ENCODE measurements at places on chromosomes 1 and 21.

DNA sequence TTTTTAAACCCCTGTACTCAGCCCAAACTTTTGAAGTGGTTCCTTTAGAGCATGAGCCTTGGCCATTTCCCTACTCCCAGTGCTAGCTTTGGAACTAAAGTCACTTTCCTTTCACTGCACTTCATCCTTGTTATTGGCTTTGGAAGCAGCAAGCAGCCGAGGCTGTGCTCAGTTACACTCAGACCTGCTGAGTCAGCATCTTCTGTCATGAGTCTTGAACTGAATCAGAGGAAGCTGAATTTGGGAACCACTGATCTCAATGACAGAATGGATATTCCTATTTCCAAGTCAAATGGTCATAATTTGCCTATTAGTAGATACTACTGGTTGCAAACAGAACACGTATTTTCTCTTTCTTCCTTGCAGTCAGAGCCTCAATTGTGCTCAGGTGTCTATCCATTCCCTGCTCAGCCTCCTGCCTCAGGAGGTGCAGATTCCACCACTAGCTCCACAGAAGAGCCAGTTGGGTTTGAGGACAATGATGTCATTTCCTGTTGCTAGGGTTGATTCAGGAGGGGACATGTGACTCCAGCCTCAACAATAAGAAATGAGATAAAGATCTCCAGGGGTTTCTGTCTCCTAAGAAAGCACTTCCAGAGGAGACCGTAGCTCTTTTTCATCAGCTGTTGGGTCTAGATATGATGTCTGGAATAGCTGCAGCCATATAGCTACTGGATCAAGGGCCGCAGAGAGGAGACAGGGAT, 44.9 kb upstream of the NTPCR start:
- no peak for DNase-seq

DNA sequence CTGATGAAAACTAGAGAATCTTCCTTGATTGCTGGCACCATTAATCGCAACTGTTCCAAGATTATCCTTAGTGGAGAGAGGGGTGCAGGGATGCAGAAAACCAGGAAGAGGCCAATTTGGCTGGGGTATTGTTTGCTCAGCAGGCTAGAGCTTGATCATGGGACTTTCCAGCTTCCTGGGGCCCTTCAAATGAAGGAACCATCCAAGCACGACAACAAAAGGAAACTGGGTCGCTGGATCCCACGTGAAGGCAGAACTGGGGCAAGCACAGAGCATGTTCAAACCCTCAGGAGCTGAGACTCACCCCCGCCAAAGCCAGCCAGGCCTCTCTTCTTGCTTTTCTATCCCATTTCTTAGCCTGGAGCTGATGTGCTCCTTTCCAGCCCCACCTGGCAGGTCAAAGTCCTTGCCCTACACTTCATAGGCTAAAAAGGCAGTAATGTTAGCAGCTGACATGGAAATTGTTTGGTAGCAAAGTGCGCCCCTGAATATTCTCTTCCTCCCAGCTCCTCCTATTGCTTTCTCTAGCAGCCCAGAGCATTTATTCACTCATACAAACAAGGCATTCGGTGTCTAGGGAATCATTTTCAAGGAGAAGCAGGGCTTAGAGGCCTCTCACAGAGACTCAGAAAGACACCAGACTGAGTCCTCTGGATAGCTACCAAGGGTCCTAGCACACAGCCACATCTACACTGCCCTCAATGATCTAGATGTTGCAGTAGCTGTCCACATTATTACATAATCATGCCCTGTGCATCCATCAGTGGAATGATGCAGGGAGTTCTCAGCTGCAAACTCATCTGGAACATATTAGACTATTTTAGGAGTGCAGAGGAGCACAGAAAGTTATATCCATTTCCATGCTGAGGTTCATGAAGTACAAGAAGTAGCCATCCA, 11.5 kb downstream of the KCNA2 start:
- no peak for DNase-seq

DNA sequence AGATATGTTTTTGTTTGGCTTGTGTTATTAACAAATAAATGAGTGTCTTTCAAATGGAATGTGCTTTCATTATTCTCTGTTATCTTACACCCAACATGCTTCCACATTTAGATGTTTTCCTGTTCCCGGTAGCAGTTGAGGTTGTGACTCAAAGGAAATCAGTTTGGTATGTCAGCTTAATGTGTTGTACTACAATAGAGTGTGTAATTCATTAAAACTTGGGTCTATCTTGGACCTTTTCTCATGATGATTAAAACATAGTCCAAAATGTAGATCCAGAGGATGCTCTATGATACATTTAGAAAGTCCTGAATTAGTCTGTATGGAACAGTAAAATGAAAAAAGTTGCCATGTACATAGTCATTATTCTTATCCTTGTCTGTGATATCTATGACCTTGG, 26.7 kb downstream of the RTCA start:
- DNase-seq, result peak; percentile 92

- DNase-seq, result no peak
These were observed 2.0 kb downstream of the AK5 start for GRCh38 chr1:77283701-77284425.

GRCh38 chr1:12220890-12221289, 8.9 kb upstream of the VPS13D start:
- DNase-seq, result no peak

- DNase-seq, result no peak
These were observed 463.5 kb downstream of the LMO4 start for GRCh38 chr1:87791931-87792740.

- no peak for DNase-seq
These were observed 143.3 kb upstream of the HP1BP3 start for GRCh38 chr1:20930427-20930826.

DNA sequence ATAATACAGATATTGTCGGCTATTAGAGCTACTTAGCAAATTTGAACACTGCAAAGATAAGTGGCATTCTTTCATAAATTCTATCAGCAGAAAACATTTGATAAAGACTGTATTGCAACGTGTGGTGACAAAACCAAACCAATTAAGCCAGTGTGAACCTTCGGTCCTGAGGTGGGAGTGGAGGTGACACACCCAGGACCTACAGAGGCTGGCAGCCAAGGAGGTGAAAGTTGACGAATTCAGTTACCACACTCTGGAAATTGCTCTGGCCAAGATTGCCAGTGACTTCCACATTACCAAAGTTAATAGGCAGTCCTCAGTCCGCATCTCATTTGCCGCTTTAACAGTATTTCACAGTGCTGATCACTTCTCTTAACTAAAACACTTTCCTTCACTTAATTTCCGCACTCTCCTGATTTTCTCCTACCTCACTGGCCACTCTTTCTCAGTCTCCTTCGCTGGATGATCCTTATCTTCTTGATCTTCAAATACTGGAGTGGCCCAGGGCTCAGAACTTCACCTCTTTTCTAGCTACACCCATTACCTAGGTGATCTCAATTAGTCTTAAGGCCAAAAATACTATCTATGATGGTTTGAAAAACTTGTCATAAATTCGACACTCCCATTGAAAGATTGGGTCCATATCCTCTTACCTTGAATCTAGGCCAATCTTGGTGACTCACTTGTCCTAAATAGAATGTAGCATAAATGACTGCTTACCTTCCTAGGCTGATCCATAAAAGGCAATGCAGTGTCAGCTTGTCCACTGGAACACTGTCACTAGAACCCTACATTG, 5.1 kb upstream of the CDC42BPA start:
- DNase-seq, result no peak

- no peak for DNase-seq
These were observed 35.8 kb downstream of the ZC3H11B start for GRCh38 chr1:219576931-219577730.

DNA sequence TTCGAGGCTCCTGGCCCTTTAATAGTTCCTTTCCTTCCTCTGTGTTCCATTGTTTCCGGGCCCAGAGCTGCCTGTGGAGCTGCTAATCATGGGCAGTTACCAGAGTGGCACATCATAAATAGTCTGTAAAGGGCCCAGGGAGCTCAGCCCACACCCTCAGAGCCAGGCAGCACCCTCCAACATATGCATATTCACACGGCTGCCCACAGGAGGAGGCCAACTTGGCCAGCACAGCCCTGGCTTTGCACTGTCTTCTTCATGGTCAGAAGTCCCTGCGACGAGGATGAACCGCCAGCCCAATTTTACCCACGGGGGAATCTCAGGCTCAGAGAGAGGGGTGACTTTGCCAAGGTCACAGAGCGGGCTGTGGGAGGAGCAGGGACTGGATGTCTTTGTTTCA, 172.5 kb downstream of the TRABD2B start:
- DNase-seq, result no peak

DNA sequence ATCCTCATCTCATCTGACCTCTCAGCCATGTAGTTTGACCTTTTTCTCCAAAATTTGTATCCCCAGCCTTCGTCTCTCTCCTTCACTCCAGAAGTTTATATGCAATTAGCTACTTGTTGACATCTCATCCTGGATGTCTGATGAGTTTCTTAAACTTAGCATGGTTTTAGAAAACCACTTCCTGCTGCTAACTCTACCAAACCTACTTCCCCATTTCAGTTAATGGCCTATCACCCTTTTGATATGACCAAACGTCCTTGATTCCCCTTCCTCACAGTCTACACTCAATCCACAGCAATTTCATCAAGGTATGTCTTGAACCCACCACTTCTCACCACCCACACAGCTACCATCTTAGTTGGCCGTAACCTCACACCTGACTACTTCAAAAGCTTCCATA, 121.9 kb downstream of the LRRC40 start:
- DNase-seq, result no peak

DNA sequence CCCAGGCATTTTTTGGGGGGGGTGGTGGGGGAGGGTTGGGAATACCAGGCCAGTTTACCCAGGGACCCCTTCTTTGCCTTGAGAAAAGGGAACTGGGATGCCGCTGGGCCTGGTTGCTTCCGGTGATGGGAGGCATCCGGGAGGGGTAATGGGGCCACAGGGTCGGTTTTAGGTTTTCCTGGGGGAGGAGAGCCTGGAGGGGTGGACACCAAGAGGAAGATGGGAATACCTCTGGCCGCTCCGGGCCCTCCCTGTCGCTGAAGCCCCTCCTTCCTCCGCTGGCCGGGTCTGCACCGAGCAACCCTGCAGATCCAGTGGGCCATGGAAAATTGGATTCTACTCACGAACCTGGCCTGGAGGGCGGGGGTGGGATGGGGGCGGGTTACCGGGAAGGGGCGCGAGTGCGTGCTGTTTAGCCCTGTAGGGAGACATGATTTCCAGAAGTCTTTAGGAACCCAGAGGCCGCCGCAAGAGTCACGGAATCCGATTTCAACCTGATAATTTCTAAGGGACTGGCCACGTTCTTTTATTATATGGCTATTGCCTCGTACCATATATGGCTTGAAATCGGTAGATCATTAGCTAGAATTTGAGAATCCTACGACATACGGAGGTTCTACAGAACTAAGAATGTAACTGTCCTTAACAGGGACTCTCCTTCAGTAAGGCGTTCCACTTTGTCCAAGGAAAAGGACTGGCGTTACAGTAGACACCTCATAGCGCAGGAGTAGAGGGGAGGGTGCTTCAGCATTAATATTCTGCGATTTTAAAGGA, 749 bp downstream of the AKIRIN1 start:
- DNase-seq, result no peak

DNA sequence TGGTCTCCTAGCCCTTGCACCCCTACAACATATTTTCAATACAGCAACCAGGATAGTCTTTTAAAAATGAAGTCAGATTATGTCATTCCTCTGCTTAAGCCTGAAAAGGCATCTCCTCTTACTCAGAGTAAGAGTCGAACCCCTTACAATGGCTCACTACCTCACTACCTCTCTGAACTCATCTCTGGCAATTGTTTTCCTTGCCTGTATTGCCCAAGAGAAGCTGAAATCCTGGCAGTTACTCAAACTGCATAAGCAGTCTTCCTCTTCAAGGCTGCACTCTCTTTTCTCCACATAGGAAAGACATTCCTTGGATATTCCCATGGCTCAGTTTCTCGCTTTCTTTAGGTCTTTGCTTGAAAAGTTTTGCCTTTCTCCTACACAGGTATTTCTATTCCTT, 22.7 kb downstream of the CLDN8 start:
- no peak for DNase-seq

DNA sequence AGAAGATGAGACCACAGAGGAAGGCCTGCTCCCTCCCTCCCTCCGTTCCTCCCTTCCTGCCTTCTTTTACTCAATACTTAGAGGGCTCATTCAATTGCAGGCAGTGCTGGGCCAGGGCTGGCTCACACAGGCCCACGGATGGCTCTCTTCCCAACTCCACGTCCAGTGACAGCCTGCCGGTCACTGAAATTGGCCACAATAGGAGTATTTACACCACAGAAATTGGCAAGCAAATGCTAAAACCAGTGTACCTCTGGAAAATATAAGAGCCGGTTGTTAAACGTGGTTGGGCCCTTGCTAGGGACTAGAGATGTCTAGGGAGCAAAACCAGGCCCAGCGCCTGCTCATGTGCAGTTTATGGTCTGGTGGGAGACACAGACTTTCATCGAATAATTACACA, 72.4 kb upstream of the TMEM51 start:
- no peak for DNase-seq

DNA sequence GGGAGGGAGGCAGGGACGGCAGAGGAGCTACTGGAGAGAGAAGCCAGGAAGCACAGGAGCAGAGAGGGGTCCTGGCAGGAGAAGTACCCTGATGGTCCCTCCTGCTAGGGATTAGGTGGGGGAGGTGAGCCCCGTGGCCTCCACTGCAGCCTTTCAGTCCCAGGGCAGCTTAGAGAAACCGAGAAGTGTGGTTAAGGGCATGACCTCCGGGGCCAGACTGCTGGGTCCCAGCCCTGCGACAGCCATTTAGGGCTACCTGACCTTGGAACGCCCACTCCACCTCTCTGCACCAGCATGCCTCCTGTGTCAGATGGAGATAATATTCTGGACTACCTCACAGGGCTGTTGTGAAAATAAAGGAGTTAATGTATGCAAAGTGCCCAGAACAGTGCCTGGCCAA, 47.4 kb downstream of the KCNN3 start:
- DNase-seq, result no peak

DNA sequence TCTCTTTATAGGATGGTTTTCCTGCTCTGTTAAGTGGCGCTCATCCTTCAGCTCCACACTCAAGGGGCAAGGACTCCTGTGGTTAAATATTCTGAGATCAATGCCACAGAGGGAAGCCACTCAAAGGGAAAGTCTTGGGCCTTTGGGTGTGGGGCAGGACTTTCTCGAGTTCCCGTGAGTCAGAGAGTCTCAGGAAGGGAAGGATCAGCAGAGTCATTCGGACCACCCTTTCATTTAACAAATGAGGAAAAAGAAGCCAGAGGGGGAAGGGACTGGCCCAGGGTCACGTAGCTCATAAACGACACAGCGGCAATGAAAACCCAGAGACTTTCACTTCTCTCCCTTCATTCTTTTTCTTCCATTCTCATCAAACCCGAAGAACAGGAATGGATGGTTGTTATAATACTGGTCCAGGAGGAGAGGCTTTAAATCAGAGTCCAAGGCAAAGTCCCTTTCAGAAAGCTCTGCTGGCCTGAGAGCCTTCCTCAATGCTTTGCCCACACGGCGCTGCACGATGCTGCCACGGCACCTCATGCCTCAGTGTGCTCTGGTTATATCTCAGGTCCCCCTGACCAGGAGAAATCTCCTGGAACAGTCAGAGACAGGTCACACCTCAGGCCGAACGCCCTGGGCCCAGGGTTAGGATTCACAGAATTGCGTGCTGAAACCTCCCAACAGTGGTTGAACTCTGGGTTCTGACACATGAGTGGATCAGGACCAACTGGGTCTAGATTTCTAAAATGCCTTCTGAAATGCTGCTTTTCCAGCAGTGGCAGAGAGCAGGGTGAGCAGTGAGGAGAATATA, 65.3 kb downstream of the TENT5C start:
- no peak for DNase-seq
